ENCODE measurements at places on chromosomes 3 and 15.

GRCh38 chr3:25620493-25620892 is 44.2 kb downstream of the TOP2B start:
- DNase-seq = no peak

GRCh38 chr3:117836296-117836695 is 1126.7 kb downstream of the TUSC7 start:
- DNase-seq = no peak

DNA sequence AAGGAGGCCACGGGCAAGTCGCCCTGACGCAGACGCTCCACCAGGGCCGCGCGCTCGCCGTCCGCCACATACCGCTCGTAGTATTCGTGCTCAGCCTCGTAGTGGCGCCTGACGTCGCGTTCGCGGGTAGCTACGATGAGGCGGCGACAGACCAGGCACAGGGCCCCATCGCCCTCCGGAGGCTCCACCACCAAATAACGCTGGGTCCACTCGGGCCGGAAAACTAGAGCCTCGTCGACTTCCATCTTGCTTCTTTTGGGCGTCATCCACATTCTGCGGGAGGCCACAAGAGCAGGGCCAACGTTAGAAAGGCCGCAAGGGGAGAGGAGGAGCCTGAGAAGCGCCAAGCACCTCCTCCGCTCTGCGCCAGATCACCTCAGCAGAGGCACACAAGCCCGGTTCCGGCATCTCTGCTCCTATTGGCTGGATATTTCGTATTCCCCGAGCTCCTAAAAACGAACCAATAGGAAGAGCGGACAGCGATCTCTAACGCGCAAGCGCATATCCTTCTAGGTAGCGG is at the start of gene EPM2AIP1:
Gene EPM2AIP1 (minus strand): TSS at position 326 of the 520 bp plus-strand sequence. CDS start 54 bp downstream, at position 272.
- DNase-seq = no peak

DNA sequence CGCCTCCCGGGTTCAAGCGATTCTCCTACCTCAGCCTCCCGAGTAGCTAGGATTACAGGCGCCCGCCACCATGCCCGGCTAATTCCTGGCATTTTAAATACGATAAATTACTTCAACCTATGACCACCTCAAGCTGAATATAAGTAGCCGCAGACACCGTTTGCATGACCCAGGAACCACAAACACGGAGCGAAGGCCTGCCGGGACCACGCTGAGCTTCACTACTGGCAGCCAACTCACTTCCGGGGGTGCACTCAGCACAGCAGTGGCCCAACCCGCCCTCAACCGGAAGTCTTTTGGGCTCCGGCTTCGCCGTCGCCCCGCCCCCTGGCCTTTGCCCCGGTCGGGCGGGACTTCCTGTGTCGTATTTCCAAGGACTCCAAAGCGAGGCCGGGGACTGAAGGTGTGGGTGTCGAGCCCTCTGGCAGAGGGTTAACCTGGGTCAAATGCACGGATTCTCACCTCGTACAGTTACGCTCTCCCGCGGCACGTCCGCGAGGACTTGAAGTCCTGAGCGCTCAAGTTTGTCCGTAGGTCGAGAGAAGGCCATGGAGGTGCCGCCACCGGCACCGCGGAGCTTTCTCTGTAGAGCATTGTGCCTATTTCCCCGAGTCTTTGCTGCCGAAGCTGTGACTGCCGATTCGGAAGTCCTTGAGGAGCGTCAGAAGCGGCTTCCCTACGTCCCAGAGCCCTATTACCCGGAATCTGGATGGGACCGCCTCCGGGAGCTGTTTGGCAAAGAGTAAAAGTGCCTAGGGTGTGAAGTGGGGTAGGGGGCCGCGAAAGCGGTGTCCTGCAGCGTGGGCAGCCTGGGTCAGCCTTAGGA is at the start of gene TIMMDC1:
Gene TIMMDC1 (plus strand): TSS at position 362 of the 826 bp plus-strand sequence. CDS start 187 bp downstream, at position 549.
- peak; percentile 85 for DNase-seq

DNA sequence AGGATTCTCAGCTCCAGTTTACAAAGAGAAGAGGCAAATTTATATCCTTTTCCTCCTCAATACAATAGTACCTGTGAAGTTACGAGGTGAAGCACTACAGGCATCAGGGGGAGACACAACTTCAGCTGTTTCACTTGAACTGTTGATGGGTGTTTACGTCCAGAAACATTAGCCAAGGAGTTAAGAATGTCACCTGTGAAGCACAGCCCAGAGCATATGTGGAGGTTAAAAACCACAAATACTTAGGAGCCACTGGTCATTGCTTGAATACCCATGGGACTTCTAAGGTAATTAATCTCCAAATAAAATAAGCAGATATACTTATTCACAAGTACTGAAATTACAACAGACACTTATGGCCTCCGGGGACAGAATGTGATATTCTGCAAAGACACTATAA is 246.5 kb downstream of the ULK4 start:
- DNase-seq = no peak

- no peak for DNase-seq
These were observed 2.4 kb downstream of the RHCG start for GRCh38 chr15:89494031-89494430.

DNA sequence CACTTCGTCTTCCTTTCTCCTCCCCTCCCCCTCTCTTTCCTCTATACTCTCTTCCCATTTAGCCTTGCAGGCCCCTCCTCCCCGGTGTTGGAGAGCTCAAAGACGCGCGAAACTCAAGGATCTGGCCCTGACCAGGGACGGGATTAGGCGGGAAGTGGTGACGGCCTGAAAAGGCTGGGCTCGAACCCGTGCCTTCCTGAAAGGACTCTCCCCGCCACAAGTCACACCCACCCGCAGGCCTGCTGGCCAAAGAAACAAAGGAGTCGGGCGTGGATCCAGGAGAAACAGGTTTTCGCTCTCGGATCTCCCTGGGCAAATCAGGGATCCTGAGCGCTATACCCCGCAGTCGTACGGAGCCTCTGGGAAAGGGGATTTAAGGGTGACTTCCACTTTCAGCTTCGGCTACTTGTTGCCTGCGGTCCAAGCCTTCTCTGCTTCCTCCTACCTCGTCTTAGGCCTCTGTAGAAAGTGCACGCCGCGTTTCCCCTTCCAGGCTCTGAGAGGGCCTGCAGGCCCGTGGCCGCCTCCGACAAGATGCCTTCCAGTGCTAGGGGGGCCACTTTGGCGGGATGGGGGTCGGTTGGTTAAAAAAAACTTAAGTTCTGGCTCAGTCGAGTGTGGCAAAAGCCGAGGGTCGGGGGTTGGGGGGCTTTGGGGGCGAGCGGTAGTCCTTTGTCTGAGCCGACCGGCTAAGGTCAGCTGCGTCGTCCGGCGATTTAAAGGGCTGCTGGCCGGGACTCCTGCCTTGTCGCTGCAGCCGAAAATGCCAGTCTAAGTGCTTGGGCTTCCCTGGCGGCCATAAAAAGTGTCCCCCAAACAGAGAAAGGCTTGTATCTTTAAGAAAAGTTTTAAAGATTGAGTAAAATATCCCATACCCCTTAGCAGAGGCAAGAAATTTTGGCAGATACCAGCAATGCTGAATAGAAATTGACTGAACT is 8.2 kb downstream of the ZIC4 start:
- DNase-seq = no peak

GRCh38 chr3:142467768-142468167 is 19.9 kb upstream of the XRN1 start:
- DNase-seq = no peak

- no peak for DNase-seq
These were observed 212.4 kb downstream of the TLE3 start for GRCh38 chr15:69885173-69885955.

GRCh38 chr3:177451301-177451750 is 254.0 kb upstream of the TBL1XR1 start:
- no peak for DNase-seq

DNA sequence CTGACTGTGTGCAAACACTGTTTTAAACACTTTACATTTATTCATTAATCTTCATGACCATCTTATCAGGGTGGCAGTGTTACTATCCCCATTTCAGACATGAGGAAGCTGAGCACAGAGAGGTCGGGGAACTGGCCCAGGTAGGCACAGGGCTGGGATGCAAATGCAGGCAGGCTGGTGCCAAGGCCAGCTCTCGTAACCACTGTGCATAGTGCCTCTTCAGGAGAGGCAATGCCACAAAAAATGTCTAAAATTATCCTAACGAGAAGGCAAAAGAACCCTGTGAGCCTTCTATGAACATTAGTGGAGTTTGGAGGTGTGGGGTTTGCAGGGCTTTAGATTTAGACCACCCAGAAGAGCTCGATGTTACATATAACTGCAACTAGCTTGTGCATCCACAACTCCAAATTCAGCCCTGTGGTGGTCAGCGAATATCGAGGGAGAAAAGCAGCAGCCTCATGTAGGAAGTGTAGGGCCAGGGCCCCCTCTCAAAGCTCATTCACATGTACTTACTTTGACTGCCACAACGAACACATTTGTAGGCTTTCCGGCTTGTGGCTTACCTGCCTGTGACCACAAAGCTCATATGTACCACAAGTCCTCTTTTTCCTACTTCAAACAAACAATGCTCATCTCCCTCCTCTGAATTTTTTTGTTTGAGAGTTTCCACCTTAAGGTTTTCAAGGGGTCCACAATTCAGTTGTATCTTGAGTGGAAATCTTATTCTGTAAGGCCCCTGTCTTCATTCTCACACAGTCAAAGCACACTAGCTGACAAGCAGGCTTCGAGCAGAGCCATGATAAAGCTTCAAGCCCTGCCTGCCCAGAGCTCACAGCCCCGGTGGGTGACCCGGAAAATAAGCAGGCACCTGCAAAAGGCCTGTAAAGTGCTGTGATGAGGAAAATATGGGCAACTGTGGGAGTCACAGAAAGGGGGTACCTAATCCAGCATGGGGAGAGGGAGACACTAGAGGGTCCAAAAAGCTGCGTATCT is 722.9 kb upstream of the CFAP20DC start:
- DNase-seq = no peak

DNA sequence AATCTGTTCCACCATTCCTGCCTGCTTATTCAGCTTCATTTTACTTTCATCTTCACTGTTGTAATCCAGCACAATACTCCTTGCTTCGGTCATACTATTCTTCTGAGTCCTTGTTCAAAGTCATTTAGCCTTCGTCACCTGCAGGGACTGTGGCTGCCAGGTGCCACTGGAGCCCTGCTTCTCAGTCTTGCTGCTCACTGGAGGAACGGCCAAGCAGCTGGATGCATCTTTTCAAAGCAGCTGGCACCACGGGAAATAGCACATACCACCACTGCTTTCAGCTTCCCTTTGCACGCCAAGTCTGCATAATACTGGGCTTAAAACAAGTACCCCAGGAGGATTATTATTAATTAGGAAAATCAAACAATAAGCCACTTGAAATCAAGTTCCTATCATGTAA is 287.6 kb downstream of the BCHE start:
- no peak for DNase-seq

- DNase-seq = no peak
These were observed 30.3 kb upstream of the UTS2B start for GRCh38 chr3:191360620-191361019.

DNA sequence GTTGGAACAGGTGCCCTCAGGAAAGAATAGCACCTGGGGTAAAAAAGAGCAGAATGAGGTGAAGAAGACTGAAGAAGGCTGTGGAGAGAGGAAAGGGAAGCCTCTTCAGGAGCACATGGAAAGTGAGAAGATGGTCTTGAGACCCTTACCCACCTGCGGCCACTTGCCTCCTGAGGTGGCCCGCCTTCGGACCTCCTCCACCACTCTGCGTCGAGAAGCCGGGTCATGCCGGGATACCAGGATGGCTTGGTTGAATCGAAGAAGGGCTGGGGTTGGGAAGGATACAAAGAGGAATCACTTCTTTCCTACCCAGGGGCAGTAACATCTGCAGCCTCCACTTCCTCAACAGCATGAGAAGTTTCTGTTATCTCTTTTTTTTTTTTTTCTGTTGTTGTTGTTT is 3.0 kb downstream of the LPCAT4 start:
- DNase-seq = no peak

DNA sequence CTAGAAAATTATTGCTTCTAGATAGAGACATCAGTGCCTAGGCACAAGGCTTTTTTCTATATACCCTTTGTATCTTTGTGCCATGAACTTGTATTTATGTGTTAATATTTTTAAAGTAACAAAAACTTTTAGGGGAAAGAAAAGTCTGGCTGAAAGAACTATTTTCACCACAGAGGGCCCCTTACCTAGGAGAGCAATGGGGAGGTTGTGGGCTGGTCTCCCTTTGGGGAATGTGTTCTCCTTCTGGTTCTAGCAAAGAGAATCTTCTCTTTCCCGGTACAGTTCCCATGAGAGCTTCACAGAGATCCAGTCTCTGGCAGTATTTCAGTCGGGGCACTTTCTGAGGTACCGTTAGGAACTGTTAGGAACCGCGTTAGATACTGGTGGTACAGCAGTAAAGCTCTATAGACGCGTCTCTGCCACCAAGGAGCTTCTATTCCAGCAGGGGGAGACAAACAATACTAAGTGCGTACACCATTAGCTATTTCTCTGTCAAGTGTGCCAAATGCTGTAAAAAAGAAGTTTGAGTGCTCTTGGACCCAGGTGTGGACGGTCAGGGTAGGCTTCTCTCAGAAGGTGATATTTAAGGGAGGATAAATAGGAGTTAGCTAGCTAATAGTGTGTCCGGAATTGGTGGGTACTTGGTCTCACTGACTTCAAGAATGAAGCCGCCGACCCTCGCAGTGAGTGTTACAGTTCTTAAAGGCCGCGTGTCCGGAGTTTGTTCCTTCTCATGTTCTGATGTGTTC is 4.6 kb upstream of the EPB42 start:
- no peak for DNase-seq

DNA sequence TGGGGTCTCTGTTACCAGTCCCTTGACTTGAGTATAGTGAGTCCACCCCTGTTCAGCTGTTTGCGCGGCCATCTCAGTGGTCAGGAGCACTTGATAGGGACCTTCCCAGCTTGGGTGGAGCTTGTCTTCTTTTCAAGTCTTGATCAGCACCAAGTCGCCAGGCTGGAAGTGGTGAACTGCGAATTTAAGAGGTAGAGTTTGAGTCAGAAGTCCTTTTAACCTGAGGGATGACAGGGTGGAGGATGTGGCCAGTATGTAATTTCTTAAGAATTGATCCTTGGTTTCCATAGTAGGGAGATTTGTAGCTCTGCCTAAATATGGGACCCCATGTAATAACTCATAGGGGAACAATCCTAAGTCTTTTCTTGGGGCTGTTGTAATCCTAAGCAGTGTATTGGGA is 86.3 kb upstream of the XCR1 start:
- DNase-seq = no peak

- no peak for DNase-seq
These were observed 90.8 kb downstream of the MCTP2 start for GRCh38 chr15:94322141-94322540.

GRCh38 chr15:38028869-38029268 is 94.4 kb downstream of the TMCO5A start:
- no peak for DNase-seq

GRCh38 chr3:104472221-104472620 is 894.5 kb upstream of the ALCAM start:
- DNase-seq = no peak

GRCh38 chr3:159643406-159643805 is 345.2 kb upstream of the IL12A start:
- no peak for DNase-seq

- DNase-seq = no peak
These were observed 185.1 kb upstream of the TPM1 start for GRCh38 chr15:62857411-62857853.

- DNase-seq = no peak
These were observed 103.4 kb upstream of the KLHL25 start for GRCh38 chr15:85897895-85898717.

- DNase-seq = no peak
These were observed 20.6 kb upstream of the VEPH1 start for GRCh38 chr3:157523814-157524213.

Data from non-pigmented ciliary epithelial cell (primary cell).